ENCODE measurements at places on chromosomes 6 and 20.

GRCh38 chr6:117546674-117547073 is 55.6 kb downstream of the GOPC start:
- no peak for DNase-seq

GRCh38 chr6:89410788-89411144 is 1.3 kb downstream of the RRAGD start:
- no peak for DNase-seq

DNA sequence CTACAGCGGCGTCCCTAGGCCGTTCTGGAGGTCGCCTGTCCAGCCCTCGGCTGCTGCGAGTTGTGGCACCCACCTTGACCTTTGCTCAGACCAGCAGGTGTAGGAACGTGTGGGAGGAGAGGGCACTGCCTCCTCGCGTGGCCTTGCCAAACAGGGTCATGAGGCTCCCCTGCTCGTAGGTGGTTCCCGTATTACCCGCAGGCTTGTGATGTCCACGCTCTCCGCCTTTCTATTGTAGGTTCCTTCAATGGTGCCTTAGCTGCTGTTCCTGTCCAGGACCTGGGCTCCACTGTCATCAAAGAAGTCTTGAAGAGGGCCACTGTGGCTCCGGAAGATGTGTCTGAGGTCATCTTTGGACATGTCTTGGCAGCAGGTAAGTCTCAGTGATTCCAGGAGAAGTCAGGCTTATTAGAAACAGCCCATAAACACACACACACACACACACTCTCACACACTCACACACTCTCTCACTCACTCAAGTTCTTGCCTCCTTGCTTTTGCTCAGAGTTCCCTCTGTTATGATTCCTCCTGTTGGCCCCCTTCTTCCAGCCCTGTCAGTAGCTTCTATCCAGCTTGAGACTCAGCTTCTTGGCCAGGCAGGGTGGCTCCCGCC is 942 bp downstream of the ACAT2 start:
- no peak for DNase-seq

DNA sequence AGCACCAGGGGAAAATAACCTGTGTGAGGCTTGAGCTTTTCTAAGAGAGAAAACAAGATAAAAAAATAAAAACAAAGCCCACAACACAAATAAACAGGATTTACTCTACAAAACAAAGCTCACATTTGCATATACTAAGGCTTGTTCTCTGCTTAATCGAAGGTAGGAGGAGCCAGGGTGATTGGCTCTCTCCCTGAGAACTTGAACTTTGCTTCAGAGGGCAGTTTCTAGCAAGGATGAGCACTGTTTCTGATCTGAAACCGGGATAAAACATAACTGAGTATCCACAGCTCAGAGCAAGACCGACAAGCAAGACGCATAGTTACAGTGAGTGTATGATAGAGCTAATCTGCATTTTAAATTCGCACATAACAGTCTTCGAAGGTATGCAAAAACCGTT is 200.6 kb downstream of the PRKN start:
- no peak for DNase-seq

- no peak for DNase-seq
Measured at GRCh38 chr6:23642849-23643248, 483.2 kb upstream of the NRSN1 start.

GRCh38 chr6:680251-680650 is 12.7 kb downstream of the EXOC2 start:
- DNase-seq, result no peak

GRCh38 chr6:24621626-24622289 is 24.2 kb downstream of the KIAA0319 start:
- DNase-seq, result no peak

DNA sequence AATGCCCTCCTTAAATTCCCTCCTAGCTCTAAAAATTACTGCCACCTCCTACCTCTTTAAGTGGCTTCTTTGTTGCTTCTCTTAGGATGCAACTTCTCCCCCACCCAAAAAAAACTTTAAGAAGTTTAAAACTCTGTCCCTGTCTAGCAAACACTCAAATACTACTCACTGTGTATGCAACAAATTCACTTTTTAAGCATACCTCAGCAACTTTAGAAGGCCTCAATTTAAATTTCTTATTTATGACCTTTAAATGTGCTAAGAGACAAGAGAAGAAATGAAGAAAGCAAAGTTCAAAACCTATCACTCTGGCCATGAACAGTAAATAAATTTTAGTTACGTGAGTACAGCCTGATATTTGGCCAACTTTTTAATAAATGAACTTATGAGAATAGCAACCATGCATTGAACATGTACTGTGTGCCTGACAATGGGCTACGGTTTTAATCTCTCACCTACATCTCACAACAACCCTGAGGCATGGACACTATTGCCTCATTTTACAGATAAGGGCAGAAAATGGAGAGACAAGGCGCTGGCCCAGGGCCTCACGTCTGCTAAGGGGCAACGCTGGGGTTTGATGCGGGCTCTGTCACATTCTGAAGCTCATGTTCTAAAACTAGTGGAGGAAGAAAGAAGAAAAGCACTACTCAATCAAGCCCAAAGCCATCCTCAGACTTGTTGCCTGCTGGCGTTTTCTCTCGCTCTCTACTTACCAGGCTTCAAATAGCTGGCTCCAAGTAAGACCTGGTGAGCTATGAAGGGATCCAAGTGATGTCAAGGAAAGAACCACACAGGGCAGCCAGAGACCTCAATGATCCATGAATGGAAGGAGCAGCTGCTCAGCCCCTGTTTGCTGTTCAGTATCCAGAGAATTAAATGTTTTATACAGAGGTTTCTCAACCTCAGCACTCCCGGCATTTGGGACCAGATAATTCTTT is 99.8 kb downstream of the TBC1D7 start:
- DNase-seq, result no peak

GRCh38 chr6:125194941-125195340 is 41.4 kb downstream of the TPD52L1 start:
- DNase-seq, result no peak

- no peak for DNase-seq
Measured at GRCh38 chr6:145279993-145280392, 455.3 kb downstream of the EPM2A start.

GRCh38 chr6:160398674-160399271 is 50.6 kb downstream of the SLC22A3 start:
- DNase-seq, result no peak

DNA sequence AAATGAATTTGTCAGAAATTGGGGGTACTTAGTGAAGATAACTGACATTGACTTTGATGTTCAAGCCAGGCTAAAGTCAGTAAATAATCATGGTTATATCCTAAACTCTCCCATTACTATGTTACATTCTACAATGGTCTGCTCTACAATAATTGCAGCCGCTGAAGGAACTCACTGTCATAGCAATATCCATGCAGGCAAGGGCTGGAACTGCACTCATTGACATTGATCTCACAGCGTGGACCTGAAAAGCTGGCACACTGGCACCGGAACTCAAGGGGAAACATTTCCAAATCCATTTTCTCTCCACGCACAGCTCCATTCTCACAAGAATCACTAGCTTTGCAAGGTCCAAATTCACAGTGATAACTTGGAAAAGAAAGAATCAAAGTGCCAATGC is 702.7 kb downstream of the EYS start:
- no peak for DNase-seq

DNA sequence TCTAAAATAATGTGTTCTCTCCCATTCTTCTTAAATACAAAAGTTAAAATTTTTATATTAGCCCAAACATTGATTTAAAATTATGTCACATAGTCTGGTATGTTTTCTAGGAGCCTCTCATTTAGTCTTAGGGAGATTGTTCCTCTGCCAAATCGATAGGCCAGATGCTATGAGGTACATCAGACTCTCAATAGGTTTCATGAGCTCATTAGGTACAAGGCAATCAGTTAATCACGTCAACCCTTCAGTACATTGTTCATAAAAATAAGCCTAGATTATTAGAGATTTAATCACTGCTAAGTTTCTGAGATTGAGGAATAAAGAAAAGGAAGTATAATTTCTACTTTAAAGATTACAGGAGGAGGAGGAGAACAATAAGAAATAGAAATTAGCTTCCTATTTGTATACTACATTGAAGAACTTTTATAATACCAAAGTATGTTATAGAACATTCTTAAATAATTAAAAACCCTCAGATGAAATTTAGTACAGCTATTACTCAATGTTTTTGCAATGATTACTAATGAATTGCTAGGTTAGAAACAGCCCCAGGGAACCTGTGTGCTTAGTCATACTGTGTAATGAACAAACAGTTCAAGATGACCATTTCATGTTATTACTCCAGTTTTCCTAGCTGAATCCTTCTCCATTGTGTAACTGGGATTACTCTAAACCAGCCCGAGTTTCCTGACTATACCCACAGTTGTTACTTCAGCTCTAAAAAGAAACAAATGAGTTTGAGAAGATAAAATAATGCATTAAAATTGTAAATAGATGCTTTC is 117.0 kb downstream of the BMP5 start:
- no peak for DNase-seq

DNA sequence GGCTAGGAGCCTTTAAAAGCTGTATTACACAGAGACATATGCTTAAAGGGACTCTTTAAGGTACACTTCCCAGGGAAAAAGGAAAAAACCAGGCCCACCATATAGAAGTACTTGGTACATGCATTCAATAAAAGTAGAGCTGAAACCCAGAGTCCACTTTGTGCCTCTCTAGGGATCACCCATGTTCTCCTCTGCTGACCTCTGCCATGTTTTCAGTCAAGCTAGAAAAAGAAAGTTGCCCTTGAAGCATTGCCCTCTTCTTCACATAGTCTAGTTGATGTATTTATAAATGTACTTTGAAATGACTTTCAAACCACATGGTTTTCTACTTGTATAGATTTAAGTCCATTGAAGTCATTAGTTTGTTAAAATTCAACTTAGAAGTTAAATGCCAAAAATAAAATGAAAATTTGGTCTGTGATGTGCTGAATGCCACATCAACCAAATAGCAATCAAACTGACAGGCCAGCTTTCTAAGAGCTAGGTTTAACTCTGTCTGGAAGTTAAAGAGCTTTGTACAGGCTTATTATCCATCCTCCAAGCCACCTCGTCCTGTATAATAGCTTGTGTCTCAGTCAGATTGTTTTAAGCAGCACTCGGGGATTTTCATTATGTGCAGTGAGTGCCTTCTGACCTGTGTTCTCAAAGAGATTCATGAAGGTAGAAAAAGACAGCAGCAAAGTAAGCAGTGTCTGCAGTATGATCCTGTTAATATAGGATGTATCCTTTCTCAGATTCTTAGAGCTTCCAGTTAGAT is 238.6 kb upstream of the PLN start:
- DNase-seq, result no peak

- DNase-seq, result no peak
Measured at GRCh38 chr6:28208111-28208659, 16.9 kb upstream of the ZSCAN9 start.

GRCh38 chr6:145270464-145270863 is 464.9 kb downstream of the EPM2A start:
- DNase-seq, result no peak

DNA sequence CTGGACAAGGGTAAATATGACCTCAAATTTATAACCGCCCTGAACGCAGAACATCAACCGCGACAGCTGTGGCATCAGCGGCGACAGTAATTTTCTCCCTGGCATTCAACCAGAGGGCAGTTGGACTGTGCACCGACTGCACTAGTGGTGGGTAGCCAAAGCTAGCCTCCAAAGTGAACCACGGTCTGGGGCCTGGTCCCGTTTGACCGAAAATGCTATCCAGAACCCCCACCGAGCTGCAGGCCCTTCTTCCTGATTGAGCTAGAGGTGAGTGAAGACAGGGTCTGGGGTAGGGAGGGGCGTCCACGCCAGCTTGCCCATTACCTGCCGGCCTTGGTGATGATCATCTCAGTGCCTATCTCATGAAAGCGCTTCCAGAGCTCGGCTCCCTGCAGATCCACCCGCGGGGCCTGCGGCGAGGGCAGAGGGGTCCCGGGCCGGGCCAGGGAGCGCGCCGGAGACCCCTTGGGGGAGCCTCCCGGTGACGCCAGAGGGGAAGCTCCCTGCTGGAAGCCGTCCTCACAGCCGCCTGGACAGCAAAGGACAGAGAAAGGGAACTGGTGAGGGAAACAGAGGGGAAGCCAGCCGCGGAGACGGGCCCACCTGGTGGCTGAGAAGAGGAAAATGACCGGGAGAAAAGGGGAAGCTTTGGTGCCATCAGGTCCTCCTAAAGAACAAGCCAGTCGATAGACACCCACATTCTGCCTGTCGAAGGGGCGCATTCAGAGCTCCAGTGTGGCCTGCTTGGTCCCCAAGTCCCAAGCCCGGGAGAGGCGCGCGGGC is 2.0 kb downstream of the TBX18 start:
- DNase-seq, result no peak

DNA sequence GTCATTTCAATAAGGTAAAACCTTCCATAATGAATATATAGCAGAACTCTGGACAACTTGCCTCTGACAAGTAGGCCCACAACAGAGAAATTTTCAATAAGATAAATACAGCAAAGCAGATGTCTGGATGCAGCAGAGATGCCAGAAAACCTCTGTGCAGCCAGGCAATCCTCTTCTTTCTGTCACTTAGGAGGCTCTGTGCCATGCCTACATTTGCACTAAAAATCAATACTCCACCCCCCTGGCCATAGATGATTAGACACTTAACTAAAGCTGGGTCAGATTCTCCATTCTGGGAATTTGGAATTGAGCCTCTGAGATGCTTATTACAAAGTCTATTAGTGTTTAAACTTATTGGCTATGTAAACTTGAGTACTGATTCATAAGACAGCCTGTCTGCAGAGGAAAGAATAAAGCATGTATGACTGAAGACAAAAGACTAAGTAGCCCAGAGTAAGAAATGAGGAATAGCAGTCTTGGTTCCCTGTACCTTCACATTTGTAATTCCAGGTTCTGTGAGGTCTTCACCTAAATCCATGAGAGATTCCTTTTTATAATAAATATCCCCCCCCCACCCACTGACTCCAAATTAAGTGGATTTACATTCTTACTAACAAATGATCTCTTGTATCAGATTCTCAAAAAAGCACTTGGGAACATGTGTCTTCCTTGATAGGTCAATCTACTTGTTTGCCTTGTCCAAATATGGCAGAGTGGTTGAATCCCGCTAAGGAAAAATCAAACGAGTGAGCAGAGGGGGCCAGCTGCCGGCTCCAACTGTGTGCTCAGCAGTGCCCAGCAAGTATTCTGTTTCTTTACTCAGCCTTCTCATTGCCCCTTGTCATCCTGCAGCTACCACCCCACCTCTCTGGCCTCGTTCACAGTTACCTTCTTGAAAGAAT is 20.4 kb downstream of the MAN1A1 start:
- DNase-seq, result no peak

DNA sequence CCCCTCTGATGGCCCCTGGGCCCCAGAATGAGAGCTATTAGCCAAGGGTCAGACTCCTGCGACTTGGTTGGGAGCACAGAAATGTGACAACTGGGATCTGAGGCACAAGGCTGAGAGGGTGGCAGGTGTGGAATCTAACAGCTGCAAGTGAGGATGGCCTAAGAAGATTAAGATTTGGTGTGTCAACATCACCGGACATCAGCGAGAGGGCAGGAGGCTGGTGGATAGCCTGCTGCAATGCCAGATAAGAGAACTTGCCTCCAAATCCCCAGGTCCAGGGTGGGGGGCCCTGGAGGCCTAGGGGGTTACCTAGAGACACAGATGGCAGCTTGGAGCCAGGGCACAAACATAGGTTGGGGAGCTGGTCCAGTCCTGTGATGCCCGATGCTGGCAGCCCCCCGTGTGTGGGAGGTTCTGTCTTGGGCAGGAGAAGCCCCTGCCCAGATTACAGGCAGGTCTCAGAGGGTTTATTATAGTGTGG is 155.8 kb downstream of the GRM4 start:
- DNase-seq, result peak; percentile 72
